Stimulated activated CD4-positive, alpha-beta T cell treated with anti-CD3 and anti-CD28 coated beads, Interleukin-1b, Interleukin-23, amount 100 ng/mL, for 1 hour (primary cell): ENCODE measurements at places on chromosomes 4 and X.

GRCh38 chrX:30597216-30598012, 19.8 kb upstream of the TASL start:
- no peak for DNase-seq

DNA sequence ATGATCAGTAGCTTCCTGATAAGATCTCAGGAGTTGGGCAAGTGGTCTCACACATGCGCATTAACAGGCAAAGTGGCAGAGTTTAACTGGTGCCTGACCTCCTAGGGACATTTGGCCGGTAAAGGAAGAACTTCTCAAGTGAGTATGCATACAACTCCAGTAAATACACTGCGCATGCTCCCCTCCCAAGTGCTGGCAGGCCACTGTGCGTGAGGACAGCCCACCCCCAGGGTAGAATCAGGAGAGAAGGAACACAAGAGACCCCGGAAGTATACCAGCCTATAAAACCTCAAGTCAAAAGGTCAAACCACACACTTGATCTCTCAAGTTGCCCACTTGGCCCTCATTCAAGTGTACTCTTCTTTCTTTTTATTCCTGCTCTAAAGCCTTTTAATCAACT, 225.5 kb upstream of the ANKRD50 start:
- no peak for DNase-seq

DNA sequence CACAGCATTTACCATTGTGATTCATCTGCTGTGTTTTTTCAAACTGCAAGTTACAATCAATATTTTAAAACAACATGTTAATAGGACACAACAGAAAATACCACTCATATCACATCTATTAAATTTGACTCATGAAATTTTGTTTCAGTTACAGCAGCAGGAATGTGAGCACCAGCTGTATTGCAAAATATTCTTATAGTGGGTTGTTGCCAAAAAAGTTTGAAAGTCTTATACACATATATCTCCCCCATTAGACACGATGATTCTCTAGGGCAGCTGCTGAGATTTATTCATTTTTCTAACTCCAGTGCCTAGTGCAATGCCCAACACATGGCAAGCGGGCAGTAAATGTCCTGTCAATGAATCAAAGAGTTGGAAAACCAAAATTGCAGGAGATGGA, 26.6 kb upstream of the NKX3-2 start:
- no peak for DNase-seq

DNA sequence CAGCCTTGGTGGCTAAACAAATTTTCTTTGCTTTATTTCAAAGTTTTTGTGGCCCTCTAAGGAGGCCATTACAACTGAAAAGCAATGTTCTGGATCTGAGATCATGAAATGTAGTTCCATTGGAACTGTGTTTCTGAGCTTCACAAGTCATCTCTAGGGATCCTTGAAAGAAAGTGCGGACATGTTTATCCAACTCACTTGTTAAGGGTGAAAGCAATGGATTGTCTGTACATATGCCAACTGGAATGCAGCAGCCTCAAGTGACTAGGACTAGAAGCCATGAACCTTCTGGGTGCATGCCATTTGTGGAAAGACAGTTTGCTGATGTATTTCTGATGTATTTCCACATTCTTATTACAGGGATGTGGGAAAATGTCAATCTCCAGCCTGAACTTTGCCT, 36.7 kb upstream of the KLHL13 start:
- no peak for DNase-seq

- no peak for DNase-seq
These were observed 59.9 kb upstream of the TBC1D14 start for GRCh38 chr4:6849691-6850090.

DNA sequence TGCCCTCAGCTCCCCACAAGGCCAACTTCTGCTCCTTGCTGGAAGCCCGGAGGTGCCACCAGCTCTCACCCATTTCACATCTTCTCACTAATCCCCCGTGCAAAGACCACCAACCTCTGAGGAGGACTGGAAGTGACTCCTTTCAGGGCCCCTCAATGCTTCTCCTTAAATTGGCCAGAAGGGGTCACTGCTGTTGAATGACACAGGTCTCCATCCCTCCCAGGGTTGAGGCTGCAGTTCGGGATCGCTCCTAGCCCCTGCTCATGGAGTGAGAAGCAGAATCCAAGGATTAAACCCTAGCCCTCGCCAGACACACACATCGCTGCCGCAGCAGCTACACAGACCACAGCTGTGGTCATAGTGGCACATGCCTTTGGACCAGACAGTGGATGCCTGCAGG, 279.5 kb upstream of the TAPT1 start:
- DNase-seq: no peak

- DNase-seq: no peak
These were observed 52.6 kb downstream of the FNIP2 start for GRCh38 chr4:158821228-158821971.
